ENCODE measurements at places on chromosomes 1 and 21.

DNA sequence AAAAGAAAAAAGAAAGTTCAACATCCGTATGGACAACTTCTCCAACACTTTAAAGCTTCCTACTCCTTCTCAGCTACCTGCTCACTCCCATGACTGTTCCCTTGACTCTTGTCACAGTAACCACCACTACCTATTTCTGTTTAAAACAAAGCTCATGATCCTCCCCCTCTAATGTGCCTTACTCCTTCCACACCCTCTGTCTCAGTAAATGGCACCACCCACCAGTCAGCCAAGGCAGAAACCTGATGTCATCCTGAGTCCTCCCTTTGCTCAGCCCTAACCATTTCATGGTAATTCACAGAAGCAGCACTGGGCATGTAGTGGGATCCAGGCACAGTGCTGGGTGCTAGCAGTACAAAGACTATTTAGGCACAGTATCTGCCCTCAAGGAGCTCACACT lies 63.0 kb upstream of the PPM1J start:
- no peak for DNase-seq

DNA sequence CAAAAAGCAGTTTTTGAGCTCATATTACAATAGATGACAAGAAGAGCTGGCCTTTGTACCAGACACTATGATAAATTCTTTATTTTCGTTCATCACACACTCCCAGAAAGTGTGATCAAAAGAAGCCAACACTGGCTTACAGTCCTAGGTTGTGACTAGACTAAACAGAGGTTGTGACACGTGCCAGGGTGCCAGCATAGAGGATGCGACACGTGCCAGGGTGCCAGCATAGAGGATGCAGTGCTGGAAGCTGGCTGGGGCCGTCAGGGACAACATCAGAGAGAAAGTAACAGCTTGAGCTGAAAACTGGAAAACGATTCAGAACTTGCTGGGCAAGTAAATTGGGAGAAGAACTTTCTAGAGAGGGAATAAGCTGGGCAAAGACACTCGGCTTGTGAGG lies 2.2 kb downstream of the MTARC1 start:
- DNase-seq = no peak

- no peak for DNase-seq
Measured at GRCh38 chr1:19479351-19480120, 5.8 kb downstream of the CAPZB start.

DNA sequence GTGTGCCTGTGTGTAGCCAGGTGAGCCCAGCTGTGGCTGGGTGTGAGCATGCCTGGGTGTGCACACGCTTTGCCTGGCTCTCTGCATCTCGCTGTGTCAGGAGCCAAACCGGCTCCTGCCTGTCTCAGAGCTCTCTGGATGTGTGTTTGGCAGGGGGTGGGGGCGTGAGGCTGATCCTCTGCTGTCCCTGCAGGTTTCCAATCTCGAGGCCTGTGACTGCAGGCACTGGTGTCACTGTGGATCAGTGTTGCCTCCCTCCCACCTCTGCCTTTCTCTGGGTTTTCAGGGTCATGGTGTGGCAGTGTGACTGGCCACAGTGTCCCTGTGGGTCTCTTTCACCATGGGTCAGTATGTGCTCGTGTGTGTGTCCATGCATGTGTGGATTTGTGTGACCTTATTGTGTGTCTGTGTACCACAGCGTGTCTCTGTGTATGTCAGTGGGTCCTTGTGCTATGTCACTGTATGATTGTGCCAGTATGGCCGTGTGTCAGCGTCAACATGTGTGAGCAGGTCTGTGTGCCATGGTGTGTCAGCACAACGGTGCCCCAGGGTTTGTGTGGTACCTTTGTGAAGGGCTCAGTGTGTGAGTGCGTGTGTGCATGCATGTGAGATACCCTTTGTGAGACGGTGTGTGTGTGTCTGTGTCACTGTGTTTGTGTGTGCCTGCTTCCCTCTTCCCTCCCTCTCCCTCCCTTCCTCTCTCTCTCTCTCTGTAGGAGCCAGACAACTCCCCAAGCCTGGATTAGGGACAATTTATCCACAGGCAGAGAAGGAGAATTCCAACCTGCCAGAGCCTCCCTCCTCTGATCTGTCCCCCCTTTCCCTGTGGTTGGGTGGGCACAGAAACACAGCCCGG lies 43.4 kb downstream of the AHDC1 start:
- DNase-seq = no peak

GRCh38 chr21:29177800-29178199 lies 47.4 kb downstream of the MAP3K7CL start:
- DNase-seq = no peak

GRCh38 chr21:29238053-29238966 lies 60.4 kb upstream of the BACH1 start:
- no peak for DNase-seq

DNA sequence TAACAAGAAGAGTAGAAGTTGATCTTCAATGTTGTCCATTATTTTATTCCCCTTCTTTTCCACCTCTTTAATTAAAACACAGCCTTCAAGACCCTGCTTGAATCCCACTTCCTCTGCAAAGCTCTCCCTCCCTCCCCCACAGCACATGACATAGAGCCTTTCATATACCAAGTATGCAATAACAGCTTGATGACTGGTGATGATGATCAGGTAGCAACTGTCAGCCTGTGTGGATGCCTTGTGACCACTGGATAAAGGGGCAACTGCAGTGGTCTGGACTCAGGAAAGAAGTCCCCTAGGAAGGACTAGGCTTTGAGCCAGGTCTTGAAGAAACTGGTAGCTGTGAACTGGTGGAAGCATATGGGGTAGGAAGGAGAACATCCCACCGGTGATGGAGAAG lies 53.8 kb upstream of the PRDX6 start:
- no peak for DNase-seq

GRCh38 chr1:78339490-78339889 lies 151.3 kb upstream of the PTGFR start:
- DNase-seq = no peak

GRCh38 chr1:181806746-181807145 lies 254.8 kb downstream of the ZNF648 start:
- no peak for DNase-seq

- DNase-seq = no peak
Measured at GRCh38 chr1:149848340-149849110, 50.8 kb upstream of the BOLA1 start.

GRCh38 chr1:219179293-219179692 lies 5.6 kb downstream of the LYPLAL1 start:
- no peak for DNase-seq

DNA sequence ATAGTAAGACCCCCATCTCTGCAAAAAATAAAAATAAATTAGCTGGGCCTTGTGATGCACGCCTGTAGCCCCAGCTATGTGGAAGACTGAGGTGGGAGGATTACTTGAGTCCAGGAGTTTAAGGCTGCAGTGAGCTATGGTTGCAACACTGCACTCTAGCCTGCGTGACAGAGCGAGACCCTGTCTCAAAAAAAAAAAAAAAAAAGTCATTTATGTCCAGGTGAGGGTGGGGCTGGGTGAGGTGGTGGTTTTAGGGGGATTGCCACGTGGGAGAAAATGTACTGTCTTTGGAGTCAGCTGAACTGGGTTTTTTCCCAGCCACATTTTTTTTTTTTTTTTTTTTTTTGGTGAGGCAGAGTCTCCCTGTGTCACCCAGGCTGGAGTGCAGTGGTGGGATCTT lies 6.7 kb downstream of the PIK3CD start:
- no peak for DNase-seq

DNA sequence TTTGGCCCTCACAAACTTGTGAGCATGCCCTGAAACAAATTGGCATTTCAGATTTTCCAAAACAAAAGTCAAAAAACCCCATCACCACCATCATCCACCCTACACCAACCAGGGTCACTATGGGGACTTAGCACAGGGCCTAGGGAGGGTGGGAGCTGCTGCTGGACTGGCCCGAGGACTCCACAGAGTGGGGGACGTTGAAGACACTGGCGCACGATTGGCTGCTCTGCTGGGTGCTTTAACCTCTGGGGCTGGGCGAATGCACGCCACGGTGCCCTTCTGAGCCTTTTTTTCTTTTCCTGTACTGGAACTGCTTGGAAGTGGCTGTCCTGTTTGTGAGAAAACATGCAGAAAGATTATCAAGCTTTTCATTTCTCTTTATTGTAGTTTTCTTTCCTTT lies 92.8 kb downstream of the CD247 start:
- DNase-seq = no peak

GRCh38 chr1:207089627-207090355 lies 1.1 kb downstream of the C4BPB start:
- no peak for DNase-seq

DNA sequence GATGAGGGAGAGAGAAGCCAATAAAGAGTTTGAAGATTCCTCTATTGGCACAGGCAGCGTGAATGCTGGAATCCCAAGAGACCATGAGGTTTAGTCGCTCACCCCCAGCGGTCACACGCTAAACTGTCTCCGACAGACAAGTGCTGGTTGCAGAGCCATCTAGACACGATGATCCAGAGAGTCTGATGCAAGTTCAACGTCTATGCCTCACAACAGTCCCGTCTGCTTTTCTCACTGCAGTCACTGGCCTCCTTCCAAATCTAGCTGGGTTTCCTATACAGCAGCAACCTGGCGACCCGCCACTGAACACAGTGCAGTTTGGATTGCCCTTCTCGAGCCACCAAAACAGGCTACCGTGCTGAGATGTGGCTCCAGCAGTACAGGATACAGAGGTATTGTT lies 98.6 kb upstream of the KRTAP19-8 start:
- no peak for DNase-seq
